ENCODE measurements at places on chromosomes 3 and 15.

DNA sequence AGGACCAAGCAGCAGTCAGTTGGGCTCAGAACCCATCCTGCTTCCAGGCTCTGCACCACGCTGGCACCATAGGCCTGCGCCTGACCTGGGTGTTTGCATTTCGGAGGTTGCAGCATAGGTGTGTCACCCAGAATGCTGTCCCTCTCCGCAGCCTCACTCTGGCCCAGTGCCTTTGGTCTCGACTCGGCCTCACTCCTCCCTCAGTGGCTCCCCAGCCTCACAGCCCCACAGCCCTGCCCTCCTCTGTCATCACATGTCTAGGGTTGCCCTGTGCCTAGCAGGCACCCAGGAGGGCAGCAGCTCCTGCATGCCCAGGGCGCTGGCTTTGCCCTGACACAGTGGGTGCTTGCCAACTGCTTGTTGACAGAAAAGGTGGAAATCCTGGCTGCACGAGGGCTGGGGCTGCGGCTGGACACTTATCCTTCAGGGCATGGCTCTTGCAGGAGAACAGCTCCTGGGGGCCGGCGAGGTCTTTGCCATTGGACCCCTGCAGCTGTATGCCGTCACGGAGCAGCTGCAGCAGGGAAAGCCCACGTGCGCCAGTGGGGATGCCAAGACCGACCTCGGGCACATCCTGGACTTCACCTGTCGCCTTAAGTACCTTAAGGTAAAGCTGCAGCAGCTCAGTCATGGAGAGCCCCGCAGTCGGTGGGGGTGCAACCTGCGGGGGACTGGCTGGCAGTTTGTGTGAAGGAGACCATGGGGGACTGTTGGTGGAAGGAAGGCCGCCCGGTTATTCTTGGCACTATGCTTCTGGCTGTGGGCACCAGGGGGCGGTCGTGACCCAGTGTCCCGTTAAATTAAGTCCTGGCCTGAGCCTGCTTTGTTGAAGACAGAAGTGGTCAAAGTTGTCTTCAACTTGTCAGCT, 16.2 kb downstream of the NISCH start:
- DNase-seq = peak; percentile 56

DNA sequence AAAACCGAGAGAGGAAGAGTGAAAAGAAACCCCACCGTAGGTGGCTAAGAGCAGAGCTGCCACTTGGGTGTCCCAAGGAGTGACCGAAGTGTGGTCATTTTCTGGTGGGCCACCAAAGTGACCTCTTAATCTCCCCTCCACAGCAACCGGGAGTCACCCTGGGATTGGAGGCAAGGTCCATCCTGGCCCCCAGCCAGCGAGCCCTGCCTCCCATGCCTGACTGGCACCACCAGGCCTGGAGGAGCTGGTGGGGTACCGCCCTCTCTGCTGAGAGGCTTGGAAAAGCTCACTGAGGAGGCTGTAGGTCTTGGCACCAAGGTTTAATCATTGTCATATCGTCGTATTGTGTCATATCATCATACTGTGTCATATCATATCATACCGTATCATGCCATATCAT, 74.0 kb upstream of the TRPM1 start:
- no peak for DNase-seq

DNA sequence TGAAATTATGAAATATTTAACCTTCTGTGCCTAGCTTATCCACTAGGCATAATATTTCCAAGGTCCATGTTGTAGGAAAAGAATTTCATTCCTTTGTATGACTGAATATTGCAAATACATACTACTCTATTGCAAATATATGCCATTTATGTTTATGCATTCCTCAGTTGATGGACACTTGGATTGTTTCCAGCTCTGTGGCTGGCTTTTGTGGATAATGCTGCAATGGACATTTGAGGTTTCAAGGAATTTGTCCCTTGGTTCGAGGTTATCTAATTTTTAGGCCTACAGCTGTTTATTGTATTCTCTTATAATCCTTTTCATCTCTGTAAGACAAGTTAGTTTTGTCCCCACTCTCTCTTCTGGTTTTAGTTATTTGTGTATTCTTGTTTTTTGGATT, 7.7 kb upstream of the AADACL2 start:
- DNase-seq = no peak

GRCh38 chr15:94185547-94186236, 45.7 kb upstream of the MCTP2 start:
- no peak for DNase-seq

DNA sequence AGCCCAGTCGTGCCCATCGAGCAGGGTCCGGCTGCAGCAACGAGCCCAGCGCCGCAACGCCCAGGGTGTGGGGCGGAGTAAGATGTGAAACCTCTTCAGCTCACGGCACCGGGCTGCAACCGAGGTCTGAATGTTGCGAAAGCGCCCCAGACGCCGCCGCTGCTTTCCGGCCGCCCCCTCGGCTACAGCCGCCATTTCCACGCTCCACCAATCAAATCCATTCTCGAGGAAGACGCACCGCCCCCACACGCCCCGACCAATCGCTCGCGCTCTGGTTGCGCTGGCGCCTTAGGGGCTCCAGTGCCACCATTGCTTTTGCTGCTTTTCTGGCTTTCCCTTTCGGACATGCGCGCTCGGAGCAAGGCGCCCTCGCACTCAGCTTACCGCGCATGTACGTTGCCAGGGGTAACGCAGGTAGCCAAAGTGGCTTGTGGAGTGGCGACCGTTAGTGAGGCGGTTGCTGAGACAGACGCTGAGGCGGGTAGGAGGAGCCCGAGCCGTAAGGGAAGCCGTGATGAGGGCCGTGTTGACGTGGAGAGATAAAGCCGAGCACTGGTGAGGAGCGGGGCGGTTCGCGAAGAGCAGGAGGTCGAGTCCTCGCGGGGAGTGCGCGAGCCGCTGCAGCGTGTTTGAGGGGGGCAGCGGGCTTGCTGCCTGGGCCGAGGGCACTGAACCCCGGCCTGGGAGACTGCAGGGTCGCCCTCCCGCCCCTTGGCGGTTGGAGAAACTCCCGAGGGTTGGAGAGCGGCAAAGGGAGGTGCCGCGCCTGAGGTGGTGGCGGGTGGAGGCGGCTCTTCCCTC, at the start of the genes IFT122 and MBD4:
Gene IFT122, plus strand, starts transcription at position 408 of the 801 bp plus-strand sequence. Its CDS starts 107 bp downstream, at position 515.
Gene MBD4, minus strand, starts transcription at position 132 of the 801 bp plus-strand sequence. Its CDS starts 115 bp downstream, at position 17.
- peak; percentile 98 for DNase-seq
